ENCODE measurements at places on chromosomes 7 and 10. TPM values are rescaled to one million over a fixed set of nuclear protein-coding genes. Genes with fewer than 3 reads are reported as not detected.

Gene CARD11
- not detected for total RNA-seq

Gene MEOX2
- 0.50 TPM for total RNA-seq

Gene ZNF479
- total RNA-seq = not detected

Gene CPVL
- 0.51 TPM for total RNA-seq

Gene IQUB
- total RNA-seq = 0.83 TPM

Gene PPP1R3C
- 94.5 TPM for total RNA-seq

Gene MINDY4
- total RNA-seq = 4.1 TPM

Gene NPC1L1
- total RNA-seq = under 0.01 TPM

Gene RGR
- not detected for total RNA-seq

Gene TMEM178B
- total RNA-seq = under 0.01 TPM

Gene BAMBI
- 4.6 TPM for total RNA-seq

Gene CDK14
- 41.1 TPM for total RNA-seq

Gene ZRANB1
- total RNA-seq = 32.9 TPM

Gene CC2D2B
- 0.33 TPM for total RNA-seq

Gene ATP6V0A4
- not detected for total RNA-seq

Gene SCART1
- total RNA-seq = 1.3 TPM

Gene GPR146
- total RNA-seq = 3.3 TPM

Gene NRF1
- total RNA-seq = 12.6 TPM

Gene WNT8B
- total RNA-seq = not detected

Gene MALRD1
- total RNA-seq = 1.7 TPM

Gene AGBL3
- 1.3 TPM for total RNA-seq

Gene DDX50
- total RNA-seq = 65.5 TPM

Gene NPSR1
- not detected for total RNA-seq

Gene OR2A5
- total RNA-seq = not detected

Gene CALHM3
- not detected for total RNA-seq

Gene CLDN4
- total RNA-seq = 0.26 TPM

Gene HTR5A
- total RNA-seq = not detected

Gene SFRP5
- total RNA-seq = not detected

Gene CRHR2
- total RNA-seq = not detected

Gene CHAT
- total RNA-seq = not detected

Gene PVRIG
- total RNA-seq = not detected

Gene PON1
- total RNA-seq = not detected

Gene PTF1A
- not detected for total RNA-seq

Gene ZNF239
- total RNA-seq = 6.2 TPM

Gene MDFIC
- total RNA-seq = 67.4 TPM

Gene SLC26A5
- not detected for total RNA-seq

Gene SUN3
- total RNA-seq = not detected

Gene FAM25A
- total RNA-seq = not detected

Gene MSMB
- total RNA-seq = not detected

Gene ACSM6
- total RNA-seq = not detected

Gene CBLL1
- 17.5 TPM for total RNA-seq

Gene ATRNL1
- total RNA-seq = 0.33 TPM

Gene TLL2
- 0.17 TPM for total RNA-seq

Gene RADIL
- 0.33 TPM for total RNA-seq

Gene PPP1R17
- total RNA-seq = not detected

Gene NXPH1
- not detected for total RNA-seq

Gene DPY19L1
- 30.1 TPM for total RNA-seq

Gene STAG3
- 0.50 TPM for total RNA-seq

Gene GSTO2
- 2.1 TPM for total RNA-seq

Gene RTKN2
- 0.51 TPM for total RNA-seq

Gene TMEM168
- total RNA-seq = 14.1 TPM

Gene CCAR1
- 24.9 TPM for total RNA-seq

Gene A1CF
- not detected for total RNA-seq

Gene CPED1
- 196 TPM for total RNA-seq

Gene GPR15LG
- total RNA-seq = not detected

Gene UTF1
- total RNA-seq = not detected

Gene NUTM2E
- under 0.01 TPM for total RNA-seq

Gene GLUD1
- 286 TPM for total RNA-seq

Measured in fibroblast of lung (primary cell).